Stimulated activated CD4-positive, alpha-beta T cell treated with anti-CD3 and anti-CD28 coated beads, Interleukin-12 subunit alpha, Interleukin-12 subunit beta, amount 100 ng/mL, for 4 hours (primary cell): ENCODE measurements at places on chromosomes 5 and 9.

GRCh38 chr5:164256351-164256750 lies 750.9 kb downstream of the MAT2B start:
- no peak for DNase-seq

DNA sequence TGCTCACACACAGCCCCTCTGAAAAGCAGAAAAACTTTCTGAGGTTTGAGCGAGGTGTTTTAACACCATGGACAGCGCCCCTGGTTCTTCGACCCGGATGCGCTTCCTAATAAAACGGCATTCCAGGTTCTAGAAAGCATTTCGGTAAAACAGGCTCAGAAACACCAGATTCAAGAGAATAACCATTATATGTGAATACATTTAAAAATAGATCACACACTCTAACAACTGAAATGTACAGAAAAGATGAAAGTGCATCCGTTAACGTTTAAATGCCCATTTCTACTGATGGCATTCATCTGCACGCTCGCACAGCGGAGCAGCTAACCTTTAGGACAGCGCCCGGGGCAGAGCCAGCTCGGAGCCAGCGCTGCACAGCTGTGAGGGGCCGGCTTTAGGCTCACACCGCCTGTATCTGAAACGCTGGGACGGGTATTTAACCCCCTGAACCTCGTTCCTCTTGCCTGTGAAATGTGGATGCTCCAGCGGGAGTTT lies 26.3 kb upstream of the TENT4A start:
- DNase-seq = no peak

- DNase-seq = no peak
Measured at GRCh38 chr5:178530526-178530925, 59.7 kb downstream of the COL23A1 start.

- no peak for DNase-seq
Measured at GRCh38 chr5:14598225-14598624, 16.6 kb downstream of the OTULINL start.

- no peak for DNase-seq
Measured at GRCh38 chr9:131254626-131255025, 21.7 kb downstream of the FAM78A start.

DNA sequence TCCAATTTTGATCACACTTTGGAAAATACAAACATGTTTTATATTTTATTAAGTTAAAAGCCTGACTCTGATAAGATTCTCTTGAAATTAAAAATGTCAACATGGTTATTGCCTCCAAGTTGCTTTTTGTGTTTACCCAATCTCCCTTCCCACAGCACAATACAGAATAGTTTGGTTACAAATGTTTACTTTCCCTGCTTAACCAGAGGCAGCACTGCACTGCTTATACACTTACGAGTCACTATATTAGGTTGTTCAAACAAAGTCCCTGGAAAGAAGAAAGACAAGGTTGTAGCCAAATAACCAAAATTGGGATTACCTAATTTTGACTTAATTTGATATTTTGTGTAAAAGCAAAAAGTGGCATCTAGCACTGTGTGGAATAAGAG lies 25.9 kb downstream of the SRFBP1 start:
- DNase-seq = no peak
